ENCODE measurements at places on chromosomes 7 and 10.
A peak's percentile ranks its signal among the peaks of the same experiment; 100 is the strongest.

DNA sequence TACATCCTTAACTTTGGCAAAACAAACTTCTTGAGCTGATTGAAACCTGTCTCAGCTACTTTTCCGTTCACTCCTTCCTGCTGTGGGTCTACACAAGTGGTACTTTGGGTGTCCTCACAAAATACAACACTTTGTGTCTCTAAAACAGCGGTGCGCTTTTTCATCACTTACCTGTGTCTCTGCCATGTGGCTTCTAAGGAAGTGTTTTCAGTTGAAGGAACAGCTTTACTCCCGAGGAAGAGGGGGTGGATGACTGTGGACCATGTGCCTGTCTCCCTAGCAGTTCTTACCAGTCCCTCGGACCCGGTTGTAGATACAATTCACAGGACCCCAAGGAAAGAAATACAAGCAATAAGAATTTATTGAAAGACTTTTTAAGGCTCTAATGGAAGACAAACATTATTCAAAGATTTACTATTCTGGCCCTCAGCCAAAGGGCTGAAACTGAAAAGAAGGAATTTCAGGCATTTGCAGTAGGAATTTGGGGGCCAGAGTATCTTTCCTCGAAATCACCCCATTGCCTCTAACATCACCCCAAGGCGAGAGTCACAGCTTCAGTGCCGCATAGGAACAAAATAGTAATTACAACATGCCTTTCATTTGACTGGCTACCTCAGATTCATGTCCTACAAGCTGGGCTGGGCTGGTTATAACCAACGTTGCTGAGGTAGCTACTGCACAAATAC, 246.3 kb downstream of the ACTR3B start:
- no peak for DNase-seq
- H3K27ac ChIP-seq = no peak overlapping the region
- no peaks in the 10 kb centered on the region for H3K27me3 ChIP-seq
- no peak overlapping the region for H3K4me3 ChIP-seq
- H3K4me1 ChIP-seq = no peaks in the 10 kb centered on the region

- DNase-seq = no peak
- no peaks in the 10 kb centered on the region for H3K27me3 ChIP-seq
- no peak overlapping the region for H3K4me3 ChIP-seq
- no peaks in the 10 kb centered on the region for H3K36me3 ChIP-seq
- H3K4me1 ChIP-seq = no peaks in the 10 kb centered on the region
These were observed 305.4 kb upstream of the PODXL start for GRCh38 chr7:131861620-131862346.

GRCh38 chr7:75888464-75889222, 9.8 kb downstream of the RHBDD2 start:
- peak overlapping the region; percentile 7 for H3K27ac ChIP-seq
- no peak overlapping the region for H3K4me3 ChIP-seq
- H3K36me3 ChIP-seq = no peaks in the 10 kb centered on the region
- H3K27me3 ChIP-seq = no peaks in the 10 kb centered on the region
- DNase-seq = no peak

DNA sequence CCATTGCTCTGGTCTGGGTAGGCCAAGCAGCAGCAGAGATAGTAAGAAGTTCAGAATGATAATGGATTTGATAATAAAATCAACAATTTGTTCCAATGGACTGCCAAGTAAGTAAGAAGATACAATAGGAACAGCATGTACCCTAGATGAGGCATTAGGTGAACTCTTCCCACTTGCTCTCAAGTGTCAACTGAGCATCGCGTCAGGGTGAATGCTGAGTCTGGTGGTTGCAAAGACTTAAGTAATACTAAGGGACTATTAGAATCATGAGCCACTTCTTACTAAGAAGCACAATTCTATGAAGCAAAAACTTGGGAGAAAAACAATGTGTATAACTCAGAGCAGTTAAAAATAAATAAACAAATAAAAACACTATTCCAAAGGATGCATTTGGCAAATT, 54.5 kb downstream of the LRRN3 start:
- no peaks in the 10 kb centered on the region for H3K36me3 ChIP-seq
- H3K4me1 ChIP-seq = no peaks in the 10 kb centered on the region
- no peak overlapping the region for H3K4me3 ChIP-seq

GRCh38 chr7:39269034-39269433, 291.3 kb downstream of the POU6F2 start:
- no peaks in the 10 kb centered on the region for H3K27me3 ChIP-seq
- no peaks in the 10 kb centered on the region for H3K36me3 ChIP-seq
- H3K4me1 ChIP-seq = no peaks in the 10 kb centered on the region
- no peak for DNase-seq
- no peak overlapping the region for H3K4me3 ChIP-seq
- H3K27ac ChIP-seq = no peak overlapping the region

DNA sequence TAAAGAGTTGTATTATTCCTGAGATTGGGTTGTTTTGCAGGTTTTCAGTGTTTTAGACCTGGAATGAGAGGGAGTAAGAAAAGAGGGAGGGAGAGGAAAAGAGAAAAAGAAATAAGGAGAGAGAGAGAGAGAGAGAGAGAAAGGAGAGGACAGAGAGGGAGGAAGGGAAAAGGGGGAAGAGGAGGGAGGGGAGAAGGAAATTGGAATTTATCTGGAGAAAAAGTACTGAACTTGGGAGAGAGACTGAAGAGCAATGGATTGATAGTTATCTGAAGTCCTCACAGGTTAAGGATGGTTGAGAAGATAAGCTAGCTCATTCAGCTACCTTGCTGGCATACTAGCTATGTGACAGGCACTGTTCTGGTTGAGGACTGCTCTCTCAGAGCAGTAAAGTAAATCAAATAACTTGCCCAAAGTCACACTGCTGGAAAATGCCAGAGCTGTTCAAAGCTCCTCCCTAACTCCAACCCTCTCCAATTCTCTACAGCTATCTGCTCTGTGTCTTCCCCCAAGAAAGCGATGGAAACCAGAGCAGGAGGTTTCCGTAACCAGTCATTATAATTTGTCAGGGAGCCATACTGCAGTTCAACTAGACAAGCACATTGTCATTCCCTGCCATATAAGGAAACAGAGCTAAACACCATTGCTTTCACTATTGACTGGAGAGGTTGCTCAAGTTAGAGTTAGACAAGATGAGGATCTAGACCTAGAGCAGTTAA, 10.7 kb downstream of the CALD1 start:
- H3K27me3 ChIP-seq = no peaks in the 10 kb centered on the region
- peak overlapping the region; percentile 81 for H3K27ac ChIP-seq
- DNase-seq = no peak
- H3K36me3 ChIP-seq = no peaks in the 10 kb centered on the region
- peaks cover 7% of the 10 kb centered on the region for H3K4me1 ChIP-seq

- H3K27me3 ChIP-seq = no peaks in the 10 kb centered on the region
- no peaks in the 10 kb centered on the region for H3K4me1 ChIP-seq
- no peaks in the 10 kb centered on the region for H3K36me3 ChIP-seq
- no peak for DNase-seq
These were observed 74.2 kb downstream of the ARMC3 start for GRCh38 chr10:23001901-23002516.

GRCh38 chr10:123402656-123403055, 248.5 kb downstream of the BUB3 start:
- H3K27ac ChIP-seq = no peak overlapping the region
- H3K4me3 ChIP-seq = no peak overlapping the region
- DNase-seq = no peak
- no peaks in the 10 kb centered on the region for H3K4me1 ChIP-seq
- no peaks in the 10 kb centered on the region for H3K36me3 ChIP-seq
- no peaks in the 10 kb centered on the region for H3K27me3 ChIP-seq

- no peaks in the 10 kb centered on the region for H3K27me3 ChIP-seq
- no peak overlapping the region for H3K27ac ChIP-seq
- no peak for DNase-seq
- H3K4me3 ChIP-seq = no peak overlapping the region
- H3K4me1 ChIP-seq = no peaks in the 10 kb centered on the region
These were observed 605.1 kb downstream of the SORCS1 start for GRCh38 chr10:106559442-106559841.

DNA sequence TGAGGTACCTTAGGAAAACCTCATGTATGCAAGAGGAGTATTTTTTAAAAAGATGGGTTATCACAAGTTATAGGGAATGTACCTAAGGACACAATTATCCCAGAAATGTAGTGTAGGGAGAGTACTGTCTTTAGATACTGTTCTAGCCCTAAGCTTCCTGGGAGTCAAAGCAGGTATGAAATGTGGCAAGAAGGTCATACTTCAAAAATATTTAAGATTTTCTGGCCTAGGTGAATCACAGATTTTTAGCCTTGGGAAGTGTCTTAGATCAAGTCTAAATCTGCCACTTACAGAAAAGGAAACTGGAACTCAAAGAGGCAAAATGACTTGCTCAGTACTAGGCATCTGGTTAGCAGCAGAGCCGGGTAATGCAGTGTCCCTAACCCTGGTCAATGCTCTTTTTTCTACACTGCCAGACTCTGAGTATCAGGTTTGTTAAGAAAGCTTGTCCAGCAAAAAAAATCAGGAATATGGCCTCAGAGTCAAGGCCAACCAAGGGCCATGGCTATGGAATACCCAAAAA, 13.9 kb downstream of the PIK3AP1 start:
- no peaks in the 10 kb centered on the region for H3K36me3 ChIP-seq
- H3K4me1 ChIP-seq = no peaks in the 10 kb centered on the region
- H3K4me3 ChIP-seq = no peak overlapping the region

DNA sequence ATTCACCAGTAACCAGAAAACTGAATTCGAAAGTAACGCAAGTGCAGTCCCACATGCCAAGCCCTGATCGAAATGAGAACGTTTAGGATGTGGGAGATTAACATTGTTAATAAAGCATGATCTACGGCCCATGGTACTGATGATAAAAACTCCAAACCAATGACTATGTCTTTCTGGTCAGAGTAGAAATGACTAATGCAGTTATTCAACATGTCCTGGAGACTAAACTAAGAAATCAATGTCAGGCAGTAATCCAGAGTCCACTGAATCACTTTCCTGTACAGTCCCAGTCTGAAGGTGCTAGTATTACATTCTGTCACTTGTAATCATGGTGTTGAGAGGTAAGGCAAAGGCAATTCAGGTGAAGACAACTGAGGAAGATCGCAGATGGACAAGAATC, 14.4 kb downstream of the NPSR1 start:
- no peaks in the 10 kb centered on the region for H3K36me3 ChIP-seq
- no peak overlapping the region for H3K4me3 ChIP-seq
- no peaks in the 10 kb centered on the region for H3K4me1 ChIP-seq

Measured in breast epithelium (tissue), 4 donors.